ENCODE measurements at places on chromosomes 1 and 21. TPM values are rescaled to one million over a fixed set of nuclear protein-coding genes. Genes with fewer than 3 reads are reported as not detected.

ACTN2 gene
- not detected for total RNA-seq

AVPR1B gene
- total RNA-seq, result not detected

PEX19 gene
- 80.8 TPM for total RNA-seq

SELL gene
- 5.0 TPM for total RNA-seq

EXO1 gene
- 49.1 TPM for total RNA-seq

GALNT2 gene
- total RNA-seq, result 40.9 TPM

GRCh38 chr1:11738783-11739182 lies 2.8 kb downstream of the AGTRAP start:
- no peak for DNase-seq

GRCh38 chr1:151653397-151653796 lies 41.5 kb downstream of the SNX27 start:
- DNase-seq, result no peak

GRCh38 chr1:159000070-159000409 lies 9.7 kb upstream of the IFI16 start:
- no peak for DNase-seq

GRCh38 chr1:201559679-201560162 lies 20.8 kb downstream of the NAV1 start:
- peak; percentile 85 for DNase-seq

DNA sequence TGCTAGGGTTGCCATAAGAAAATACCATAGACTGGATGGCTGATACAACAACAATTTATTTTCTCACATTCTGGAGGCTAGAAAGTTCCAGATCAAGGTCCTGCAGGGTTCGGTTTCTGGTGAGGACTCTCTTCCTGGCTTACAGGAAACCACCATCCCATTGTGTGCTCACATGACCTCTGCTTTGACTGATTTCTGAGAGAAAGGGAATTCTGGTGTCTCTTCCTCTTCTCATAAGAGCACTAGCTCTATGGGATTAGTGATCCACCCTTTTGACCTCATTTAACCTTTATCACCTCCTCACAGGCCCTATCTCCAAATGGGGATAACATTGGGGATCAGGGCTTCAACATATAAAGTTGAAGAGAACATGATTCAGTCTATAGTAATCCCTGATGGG lies 47.5 kb downstream of the MRPL39 start:
- DNase-seq, result no peak

Measured in H4 (cell line).